Sigmoid colon (tissue), 7 donors: ENCODE measurements at places on chromosomes 13 and 19. TPM values are rescaled to one million over a fixed set of nuclear protein-coding genes. Genes with fewer than 3 reads are reported as not detected.

The MBD3L2 gene
- total RNA-seq: not detected

GRCh38 chr13:31168736-31169135 is 7.0 kb upstream of the HSPH1 start:
- no peaks in the 10 kb centered on the region for H3K27me3 ChIP-seq
- H3K4me3 ChIP-seq: no peak overlapping the region
- H3K27ac ChIP-seq: no peak overlapping the region
- DNase-seq: no peak

- H3K36me3 ChIP-seq: no peaks in the 10 kb centered on the region
- no peak for DNase-seq
- no peaks in the 10 kb centered on the region for H3K4me1 ChIP-seq
- no peak overlapping the region for H3K27ac ChIP-seq
- H3K4me3 ChIP-seq: no peak overlapping the region
Measured at GRCh38 chr13:101941095-101941783, 460.6 kb downstream of the FGF14 start.

DNA sequence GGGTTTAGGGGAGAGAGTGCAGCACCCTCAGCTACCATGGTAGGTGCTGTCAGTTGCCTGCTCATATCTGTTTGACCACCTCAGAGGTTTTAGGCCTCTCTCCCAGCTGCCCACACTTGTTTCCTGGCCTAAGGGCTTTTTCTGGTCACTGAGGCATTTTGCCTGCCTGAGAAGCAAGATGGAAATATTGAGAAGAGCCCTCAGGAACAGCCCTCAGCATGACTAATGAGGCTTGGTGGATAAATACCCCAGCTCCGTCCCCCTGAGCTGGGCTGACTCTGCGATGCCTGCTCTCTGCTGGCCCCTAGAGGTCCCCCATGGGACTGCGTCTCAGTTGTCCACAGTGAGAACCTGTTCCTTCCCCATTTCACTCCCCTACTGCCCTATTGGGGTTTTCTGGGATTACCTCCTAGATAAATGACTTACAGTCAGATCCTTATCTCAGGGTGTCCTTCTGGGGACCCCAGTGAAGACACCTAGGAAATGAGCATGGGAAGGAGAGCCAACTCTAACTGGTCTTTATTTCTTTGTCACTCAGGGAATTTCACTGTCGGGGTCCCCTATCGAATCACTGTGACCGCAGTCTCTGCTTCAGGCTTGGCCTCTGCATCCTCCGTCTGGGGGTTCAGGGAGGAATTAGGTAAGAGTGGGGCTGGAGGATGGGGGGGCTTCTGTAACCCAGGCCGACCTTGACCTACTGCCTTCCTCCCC is 13.3 kb downstream of the PALM3 start:
- H3K4me1 ChIP-seq: no peaks in the 10 kb centered on the region
- no peak overlapping the region for H3K27ac ChIP-seq
- no peaks in the 10 kb centered on the region for H3K36me3 ChIP-seq
- DNase-seq: no peak
- no peak overlapping the region for H3K4me3 ChIP-seq
- no peaks in the 10 kb centered on the region for H3K27me3 ChIP-seq

DNA sequence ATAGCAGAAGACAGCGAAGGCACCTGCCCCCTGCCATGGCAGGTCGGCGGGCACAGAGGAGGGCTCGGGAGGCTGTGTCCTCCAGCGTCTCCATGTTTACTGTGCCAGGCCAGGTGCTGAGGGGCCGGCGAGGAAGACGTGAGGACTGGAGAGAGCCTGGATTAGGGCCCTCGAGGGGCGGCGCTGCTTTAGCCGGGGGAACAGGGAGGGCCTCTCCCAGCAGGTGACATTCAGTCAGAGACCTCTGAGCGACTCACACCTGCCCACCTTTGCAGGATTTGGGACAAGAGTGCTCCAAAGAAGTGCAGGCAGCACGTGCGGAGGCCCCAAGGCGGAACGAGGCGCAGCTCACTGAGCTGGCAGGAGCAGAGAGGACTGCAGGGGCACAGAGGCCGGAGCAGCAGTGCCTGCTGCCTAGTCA is 17.6 kb downstream of the KDM4B start:
- DNase-seq: no peak
- no peaks in the 10 kb centered on the region for H3K36me3 ChIP-seq
- peaks cover 43% of the 10 kb centered on the region for H3K4me1 ChIP-seq
- no peak overlapping the region for H3K4me3 ChIP-seq

DNA sequence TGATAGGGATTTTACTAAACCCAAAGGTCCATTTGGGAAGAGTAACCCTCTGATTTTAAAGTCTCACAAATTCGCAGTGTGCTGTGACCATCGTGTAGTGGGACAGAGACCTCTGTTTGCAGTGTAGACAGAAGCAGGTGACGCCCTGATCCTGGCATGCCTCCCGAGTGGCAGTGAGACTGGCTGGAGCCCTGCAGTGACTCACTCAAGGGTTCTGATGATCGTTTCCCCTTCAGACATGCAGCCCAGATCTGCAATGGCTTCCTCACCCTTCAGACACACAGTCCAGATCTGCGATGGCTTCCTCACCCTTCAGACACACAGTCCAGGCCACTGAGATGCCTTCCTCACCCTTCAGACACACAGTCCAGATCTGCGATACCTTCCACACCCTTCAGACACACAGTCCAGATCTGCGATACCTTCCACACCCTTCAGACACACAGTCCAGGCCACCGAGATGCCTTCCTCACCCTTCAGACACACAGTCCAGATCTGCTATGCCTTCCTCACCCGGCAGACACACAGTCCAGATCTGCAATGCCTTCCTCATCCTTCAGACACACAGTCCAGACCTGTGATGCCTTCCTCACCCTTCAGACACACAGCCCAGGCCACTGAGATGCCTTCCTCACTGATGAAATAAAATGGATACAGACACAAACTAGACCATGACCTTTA is 125.2 kb downstream of the ATP11A start:
- H3K27me3 ChIP-seq: no peaks in the 10 kb centered on the region
- H3K4me3 ChIP-seq: no peak overlapping the region
- H3K36me3 ChIP-seq: peaks cover 26% of the 10 kb centered on the region
- H3K27ac ChIP-seq: no peak overlapping the region
- peak; percentile 48 for DNase-seq

DNA sequence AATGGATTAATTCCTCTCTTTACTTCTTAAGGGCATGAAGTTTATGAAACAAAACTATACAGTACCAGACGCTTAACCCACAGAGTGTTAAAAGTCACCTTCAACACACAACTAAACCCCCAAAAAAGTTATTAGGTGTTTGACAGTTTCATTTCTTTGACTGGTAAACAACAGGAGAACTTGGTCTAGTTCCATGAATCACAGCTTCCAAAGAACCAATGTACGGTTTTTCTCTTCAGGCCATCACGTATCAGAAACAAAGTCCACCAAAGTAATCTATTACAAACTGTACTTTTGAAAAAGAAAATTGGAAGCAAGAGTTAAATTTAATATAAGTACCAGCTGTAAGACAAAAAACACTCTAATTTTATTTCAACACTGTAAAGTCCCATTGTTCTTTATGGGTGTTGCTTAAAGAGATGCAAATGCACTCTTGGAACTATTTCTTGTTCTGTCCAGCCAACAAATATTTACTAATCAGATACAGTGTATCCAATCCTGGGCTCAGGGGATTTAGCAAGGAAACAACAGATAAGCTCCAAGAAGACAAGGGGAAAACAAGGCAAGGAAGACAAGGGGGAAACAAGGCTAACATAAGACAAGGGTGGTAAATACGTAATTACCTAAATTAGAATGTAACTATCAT is 149.2 kb downstream of the ABCC4 start:
- H3K4me3 ChIP-seq: no peak overlapping the region
- no peak for DNase-seq
- H3K27ac ChIP-seq: no peak overlapping the region
- H3K4me1 ChIP-seq: no peaks in the 10 kb centered on the region
- peaks cover 9% of the 10 kb centered on the region for H3K36me3 ChIP-seq

DNA sequence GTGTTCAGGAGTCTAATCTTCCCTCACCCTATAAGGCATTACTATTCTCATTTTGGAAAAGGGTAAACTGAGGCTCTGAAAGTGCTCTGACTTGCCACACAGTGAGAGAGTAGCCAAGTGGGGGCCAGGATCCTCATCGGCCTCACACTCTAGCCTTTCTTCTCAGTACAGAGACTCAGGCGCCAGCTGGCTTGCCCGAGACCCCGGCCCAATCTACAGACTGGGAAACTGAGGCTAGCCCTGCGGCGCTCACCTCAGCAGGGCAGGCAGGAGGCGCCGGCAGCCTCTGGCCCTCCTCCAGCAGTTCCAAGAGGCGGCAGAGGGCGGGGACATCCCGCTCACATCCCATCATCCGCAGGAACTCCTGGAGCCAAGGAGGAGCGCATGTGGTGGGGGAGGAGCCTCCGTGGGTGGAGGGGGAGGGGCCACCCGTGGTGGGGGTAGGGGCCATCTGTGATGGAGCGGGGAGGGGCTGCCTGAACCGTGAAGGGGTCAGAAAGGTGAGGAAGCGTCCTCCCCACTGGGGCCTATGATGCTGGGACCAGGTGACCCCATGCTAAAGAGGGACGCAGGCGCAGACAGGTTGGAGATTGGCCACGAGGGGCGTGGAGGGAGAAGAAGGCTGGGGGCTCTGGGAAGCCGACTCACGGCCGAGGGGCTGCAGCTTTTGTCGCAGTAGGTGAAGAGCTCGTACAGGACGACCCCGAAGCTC is 8.7 kb upstream of the INSL3 start:
- H3K4me1 ChIP-seq: peaks cover 19% of the 10 kb centered on the region
- peak overlapping the region; percentile 20 for H3K4me3 ChIP-seq
- H3K27ac ChIP-seq: no peak overlapping the region
- peaks cover 4% of the 10 kb centered on the region for H3K27me3 ChIP-seq
- no peaks in the 10 kb centered on the region for H3K36me3 ChIP-seq

- H3K27ac ChIP-seq: no peak overlapping the region
- DNase-seq: peak; percentile 82
- no peak overlapping the region for H3K4me3 ChIP-seq
- H3K36me3 ChIP-seq: no peaks in the 10 kb centered on the region
Measured at GRCh38 chr13:20174656-20175405, 14.0 kb upstream of the GJA3 start.
